ENCODE measurements at places on chromosomes 5 and 9.

DNA sequence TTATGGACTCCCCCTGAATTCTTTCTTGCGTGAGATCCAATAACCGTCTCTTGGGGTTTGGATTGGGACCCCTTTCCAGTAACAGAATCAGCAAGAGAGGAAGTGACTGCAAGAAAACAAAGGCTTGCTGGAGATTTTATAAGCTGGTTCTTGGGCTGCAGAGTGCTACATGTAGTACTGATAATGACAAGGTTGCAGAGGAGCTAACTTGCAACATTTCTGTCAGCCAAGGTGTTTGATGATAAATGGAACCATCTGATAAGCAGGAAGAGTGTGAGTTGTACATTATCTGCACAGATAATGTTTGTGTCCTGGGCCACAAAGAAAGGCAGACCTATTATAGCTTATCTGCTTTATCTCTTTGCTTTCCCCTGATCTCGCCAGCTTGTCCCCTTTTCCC lies 37.1 kb downstream of the DNAJB5 start:
- DNase-seq, result no peak

- DNase-seq, result no peak
Measured at GRCh38 chr9:104028827-104029226, 65.3 kb upstream of the SMC2 start.

DNA sequence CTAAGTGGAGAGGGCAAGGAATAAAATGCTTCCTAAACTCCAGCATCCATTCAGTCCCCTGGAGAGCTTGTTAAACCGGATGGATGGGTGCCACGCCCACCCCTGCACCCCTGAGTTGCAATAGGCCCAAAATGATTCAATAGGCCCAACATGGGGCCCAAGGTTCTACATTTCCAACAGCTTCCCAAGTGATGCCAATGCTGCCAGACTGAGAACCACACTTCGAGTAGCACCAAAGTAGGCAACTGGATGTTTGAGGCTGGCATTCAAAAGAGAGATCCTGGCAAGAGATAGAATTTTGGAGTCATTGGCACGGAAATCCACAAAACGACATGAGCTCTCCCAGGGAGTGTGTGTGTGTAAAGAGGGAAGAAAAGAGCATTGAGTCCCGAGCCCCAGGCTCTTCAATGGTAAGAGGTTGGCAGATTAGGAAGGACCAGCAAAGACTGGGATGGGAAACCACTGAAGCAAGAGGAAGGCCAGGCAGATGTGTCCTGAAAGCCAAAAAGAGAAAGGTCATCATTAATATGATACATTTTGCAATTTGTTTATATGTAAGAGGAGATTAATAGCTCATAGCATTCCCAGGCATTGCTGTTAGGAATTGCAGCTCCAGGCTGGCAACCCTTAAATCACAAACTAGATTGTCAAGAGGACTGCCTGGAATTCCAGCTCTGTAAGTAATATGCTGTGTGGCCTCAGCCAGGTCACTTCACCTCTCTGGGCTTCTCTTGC lies 130.6 kb downstream of the KCNIP1 start:
- DNase-seq, result no peak

- DNase-seq, result peak; percentile 16
Measured at GRCh38 chr9:91945277-91946085, 4.5 kb downstream of the ROR2 start.

GRCh38 chr5:59249160-59249559 lies 644.4 kb downstream of the PDE4D start:
- DNase-seq, result no peak

- no peak for DNase-seq
Measured at GRCh38 chr5:140565780-140566095, 1.1 kb downstream of the SLC35A4 start.

DNA sequence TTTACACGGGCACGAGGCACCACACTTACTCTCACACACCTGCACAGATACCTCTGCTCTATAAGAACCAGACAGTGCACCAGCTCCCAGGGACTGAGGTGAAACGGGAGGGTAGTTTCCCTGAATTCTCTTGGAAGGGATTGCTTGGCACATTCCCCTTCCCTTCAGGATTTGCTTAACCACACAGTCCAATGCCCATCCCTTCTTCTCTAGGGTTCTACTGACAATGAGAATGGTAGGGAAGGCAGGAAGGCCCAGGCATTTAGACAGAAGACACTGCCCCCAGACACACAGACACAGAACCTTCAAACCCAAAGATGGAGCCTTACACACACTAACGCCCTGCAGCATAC lies 704 bp upstream of the LHX6 start:
- DNase-seq, result no peak

GRCh38 chr9:12091865-12092527 lies 601.2 kb upstream of the TYRP1 start:
- no peak for DNase-seq

GRCh38 chr9:4276856-4277255 lies 23.0 kb downstream of the GLIS3 start:
- DNase-seq, result no peak

DNA sequence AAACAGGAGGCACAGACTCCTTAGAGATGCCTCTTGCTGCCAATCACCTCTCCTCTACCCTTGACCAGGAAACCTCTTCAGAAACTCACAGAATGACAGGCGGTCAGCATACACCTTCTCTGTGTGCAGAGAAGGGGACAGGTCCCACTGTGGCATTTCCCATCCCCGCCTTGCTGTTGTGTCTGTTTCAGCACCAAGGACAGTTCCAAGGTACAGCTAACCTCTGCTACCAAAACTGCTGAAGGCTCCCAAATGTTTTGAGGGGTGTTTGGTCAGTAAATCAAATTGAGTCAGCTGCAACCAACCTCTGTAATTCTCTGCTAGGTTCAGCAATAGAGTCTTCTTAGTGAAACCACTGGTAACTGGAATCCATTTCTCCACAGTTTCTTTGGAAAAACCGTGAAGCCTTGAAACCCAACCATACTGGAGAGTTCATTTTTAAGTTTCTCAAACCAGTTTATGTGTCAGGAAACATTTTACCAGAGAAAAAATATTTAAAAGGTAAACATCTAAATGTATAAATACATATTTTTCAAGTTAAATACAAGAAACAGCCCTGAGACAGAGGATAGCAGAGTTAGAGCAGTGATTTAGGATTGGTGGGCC lies 122.0 kb downstream of the DRD1 start:
- DNase-seq, result no peak

DNA sequence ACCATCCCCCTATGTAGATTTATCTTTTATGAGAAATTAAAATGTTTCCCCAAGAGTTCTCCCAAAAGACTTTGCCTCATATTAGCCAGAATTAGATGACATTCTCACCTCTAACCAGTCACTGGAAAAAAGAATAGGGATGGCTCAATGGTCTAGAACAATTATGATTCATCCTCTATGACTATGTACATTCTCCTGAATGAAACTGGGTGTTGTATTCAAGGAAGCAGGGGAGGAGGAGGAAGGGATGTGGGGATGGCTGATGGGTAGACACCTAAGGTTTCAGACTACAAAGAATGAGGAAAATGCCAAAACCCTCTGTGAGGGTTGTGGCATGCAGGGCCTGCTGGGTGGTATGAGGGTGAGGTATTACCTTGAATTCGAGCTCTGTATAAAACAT lies 49.5 kb upstream of the BRINP1 start:
- no peak for DNase-seq

GRCh38 chr5:179438011-179438441 lies 92.8 kb upstream of the ADAMTS2 start:
- DNase-seq, result peak; percentile 94

GRCh38 chr5:169875091-169875728 lies 105.1 kb downstream of the INSYN2B start:
- DNase-seq, result no peak

DNA sequence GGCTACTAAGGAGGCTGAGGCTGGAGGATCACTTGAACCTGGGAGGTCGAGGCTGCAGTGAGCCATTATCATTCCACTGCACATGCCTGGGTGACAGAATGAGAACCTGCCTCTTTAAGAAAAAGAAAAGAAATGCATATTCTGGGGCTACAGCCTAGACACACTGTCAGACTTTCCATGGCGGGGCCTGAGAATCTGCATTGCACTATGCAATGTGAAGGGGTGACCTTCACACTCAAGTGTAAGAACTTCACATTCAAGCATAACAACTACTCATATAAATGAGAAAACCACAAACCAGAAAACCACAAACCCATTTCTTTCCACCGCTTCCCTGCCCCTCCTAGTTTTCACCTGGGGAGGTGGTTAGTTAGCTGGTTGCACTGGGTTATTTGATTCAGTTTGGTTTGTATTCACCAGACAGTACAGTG lies 18.0 kb upstream of the FBP2 start:
- DNase-seq, result no peak

DNA sequence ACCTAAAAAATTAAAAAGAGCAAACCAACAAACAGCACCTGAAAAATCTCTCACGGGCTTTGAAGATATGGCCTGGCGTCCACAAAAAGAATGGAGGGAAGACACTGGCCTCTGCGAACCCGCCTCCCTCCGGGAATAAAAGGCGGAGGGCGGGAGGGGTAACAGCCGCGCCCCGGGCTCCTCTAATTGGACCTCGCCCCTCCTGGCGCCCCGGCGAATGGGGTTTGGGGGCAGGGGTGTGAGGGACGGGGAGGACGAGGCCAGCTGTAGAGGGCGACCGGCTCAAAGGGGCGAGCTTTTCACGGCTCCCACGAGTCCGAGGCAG lies 753 bp downstream of the FANCC start:
- DNase-seq, result no peak

DNA sequence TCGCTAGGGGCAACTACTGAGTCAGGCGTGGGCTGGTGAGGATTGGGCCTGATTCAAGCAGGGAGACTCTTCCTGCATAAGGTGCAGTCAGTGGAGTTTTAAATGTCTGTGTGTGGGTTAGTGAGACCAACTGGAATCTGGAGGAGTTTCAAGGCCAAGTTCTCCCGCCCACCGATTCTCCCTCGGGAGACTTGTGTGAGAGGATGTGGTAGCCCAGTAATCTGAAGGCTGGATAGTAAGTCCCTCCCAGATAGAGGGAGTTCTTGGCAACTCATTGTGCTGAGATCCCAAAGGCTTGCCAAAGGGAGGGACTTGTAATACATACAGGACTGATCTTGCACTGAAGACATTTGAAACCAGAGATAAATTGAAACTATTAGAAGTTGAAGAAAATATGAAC lies 51.8 kb downstream of the WDR36 start:
- DNase-seq, result no peak

DNA sequence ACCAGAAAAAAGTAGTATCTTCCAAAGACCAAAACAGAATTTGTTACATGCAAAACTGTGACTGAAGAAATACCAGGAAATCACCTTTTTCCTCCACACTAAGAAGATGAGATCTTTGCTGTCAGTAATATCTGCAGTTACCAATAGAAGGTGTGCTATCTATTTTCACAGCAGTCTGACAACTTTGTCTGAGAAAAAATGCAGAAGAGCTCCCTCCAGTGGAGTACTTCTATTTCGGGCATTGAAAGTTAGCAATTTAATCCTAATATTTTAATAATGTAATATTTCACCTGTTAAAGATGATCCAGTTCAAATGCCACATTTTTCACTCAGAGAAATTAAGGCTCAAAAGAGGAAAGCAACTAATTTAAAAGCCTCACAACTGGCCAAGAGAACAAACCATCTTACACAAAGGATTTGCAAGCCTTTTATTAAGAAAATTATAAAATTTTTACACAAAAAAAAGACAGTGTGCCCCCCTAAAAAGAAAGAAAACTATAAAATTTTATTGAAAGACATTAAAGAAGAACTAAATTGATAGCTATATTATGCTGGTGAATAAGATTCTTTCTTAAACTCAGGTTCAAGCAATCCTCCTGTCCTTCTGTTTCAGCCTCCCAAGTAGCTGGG lies 50.6 kb downstream of the DEPDC1B start:
- peak; percentile 16 for DNase-seq

DNA sequence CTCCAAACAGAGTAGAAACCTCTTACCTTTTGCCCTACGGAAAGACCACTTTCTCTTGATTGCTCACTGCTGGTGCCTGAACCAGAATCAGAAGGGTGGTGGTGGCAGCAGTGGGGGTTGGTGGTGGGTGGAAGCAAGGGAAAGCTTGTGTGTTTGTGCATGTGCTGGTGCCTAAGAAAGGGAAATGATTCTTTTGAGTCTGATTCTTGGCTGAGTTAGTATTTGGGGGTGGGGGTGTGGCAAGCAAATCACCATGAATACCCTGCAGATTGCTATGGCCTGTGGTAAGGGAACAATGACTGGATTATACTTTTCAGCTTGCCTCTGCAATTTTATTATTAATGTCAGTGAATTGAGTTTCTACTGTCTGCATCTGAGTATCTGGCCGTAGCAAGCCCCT lies 106.6 kb downstream of the ARHGAP26 start:
- no peak for DNase-seq

DNA sequence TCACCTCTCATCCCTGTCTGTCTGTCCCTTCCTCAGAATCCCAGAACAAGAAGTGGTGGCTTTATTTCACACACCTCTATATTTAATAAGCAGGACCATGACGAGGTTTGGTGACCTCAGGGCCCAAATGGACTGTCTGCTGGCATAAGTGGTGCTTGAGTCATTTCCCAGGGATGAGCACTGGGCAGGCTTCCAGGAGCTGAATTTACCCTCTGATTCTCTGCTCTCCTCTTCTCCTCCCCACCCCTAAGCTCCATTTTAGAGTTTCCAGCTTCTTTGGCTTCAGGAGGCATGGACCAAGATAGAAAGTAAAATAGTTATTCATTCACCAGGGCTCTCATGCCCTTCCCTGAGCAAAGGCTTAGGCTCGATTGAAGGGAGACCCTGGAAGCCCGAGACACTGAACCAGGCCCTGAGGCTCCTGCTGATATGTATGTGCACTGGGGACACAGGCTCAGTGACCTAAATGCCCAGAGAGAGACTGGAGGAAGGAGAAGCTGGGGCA lies 69.1 kb downstream of the PPARGC1B start:
- no peak for DNase-seq

DNA sequence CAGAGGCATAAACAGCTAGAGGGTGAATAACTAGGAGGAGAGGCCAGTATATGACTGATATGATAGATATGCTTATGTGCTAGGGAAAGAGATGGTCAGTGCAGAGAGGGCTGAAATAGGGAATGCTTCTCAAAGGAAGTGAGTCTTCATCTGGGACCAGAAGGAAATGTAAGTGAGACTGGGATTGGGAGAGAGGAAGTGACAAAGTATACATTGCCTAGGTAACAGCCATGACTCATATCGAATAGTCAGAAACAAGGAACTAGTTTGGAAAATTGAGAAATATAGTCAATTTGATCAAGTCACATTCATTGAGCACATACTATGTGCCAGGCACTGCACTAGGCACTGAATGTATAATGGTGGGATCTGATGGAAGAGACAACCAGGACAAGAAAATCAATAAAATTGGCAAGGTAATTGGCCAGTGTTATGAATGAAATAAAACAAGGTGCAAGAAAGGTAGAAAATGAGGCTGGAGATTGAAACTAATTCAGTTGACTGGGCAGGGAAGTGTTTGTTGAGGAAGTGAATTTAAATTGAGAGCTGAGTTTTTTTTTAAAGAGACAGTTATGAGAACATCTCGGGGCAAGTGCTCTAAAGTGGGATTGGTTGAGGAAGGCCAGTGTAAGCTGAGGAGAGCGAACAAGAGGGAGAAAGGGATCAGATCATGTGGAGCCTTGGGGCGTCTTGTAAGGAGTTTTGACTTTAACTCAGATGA lies 4.3 kb downstream of the ERAP2 start:
- no peak for DNase-seq

GRCh38 chr9:129834489-129835127 lies 467 bp downstream of the C9orf78 start:
- no peak for DNase-seq

Measured in SK-N-DZ (cell line).